ENCODE measurements at places on chromosomes 7 and 10. TPM values are rescaled to one million over a fixed set of nuclear protein-coding genes. Genes with fewer than 3 reads are reported as not detected.
A peak's percentile ranks its signal among the peaks of the same experiment; 100 is the strongest.

- DNase-seq: no peak
Measured at GRCh38 chr10:28788252-28788651, 110.9 kb downstream of the BAMBI start.

GIMAP8 gene
- total RNA-seq: 28.3 TPM

- DNase-seq: no peak
Measured at GRCh38 chr7:137606061-137606674, 240.6 kb downstream of the DGKI start.

GRCh38 chr7:159034988-159035387, 109.7 kb downstream of the VIPR2 start:
- DNase-seq: peak; percentile 48

- DNase-seq: no peak
Measured at GRCh38 chr7:28064437-28064836, 116.2 kb downstream of the JAZF1 start.

GRCh38 chr10:88989824-88990383, 694 bp upstream of the FAS start:
- peak; percentile 79 for DNase-seq

DNA sequence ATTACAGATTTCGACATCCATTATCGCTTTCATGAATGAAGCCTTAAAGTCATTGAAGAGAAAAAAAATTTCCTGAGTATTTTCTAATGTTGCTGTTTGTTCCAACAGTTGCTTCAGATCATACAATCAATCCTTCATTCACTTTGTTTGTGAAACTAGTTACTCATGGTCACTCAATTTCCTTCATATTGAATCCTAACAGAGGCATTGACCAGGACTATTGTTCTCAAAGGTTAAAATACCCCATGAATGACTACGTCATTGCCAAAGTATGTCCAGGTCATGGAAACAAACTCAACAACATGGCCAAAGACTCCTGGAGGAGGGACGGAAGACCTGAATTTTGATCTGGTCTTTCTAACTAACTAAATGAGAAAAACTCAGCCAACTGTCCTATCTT, 54.0 kb upstream of the ABCB5 start:
- DNase-seq: no peak

DNA sequence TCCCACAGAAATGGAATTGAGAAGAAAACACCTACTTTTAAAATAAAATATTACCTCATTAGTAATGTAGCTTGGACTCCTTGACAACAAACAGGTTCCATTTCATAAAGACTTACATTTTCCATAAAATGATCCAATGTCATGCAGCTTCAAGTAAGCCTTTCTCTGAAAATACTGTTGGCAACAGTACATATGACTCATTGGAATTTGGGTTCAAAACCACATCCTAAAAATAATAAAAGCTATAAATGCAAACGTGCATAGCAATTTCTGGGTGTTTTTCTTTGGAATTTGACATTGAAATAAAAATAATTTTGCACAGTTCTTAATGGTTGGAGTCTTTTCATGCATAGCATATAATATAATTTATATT, 47.9 kb downstream of the FHIP2A start:
- DNase-seq: no peak

DNA sequence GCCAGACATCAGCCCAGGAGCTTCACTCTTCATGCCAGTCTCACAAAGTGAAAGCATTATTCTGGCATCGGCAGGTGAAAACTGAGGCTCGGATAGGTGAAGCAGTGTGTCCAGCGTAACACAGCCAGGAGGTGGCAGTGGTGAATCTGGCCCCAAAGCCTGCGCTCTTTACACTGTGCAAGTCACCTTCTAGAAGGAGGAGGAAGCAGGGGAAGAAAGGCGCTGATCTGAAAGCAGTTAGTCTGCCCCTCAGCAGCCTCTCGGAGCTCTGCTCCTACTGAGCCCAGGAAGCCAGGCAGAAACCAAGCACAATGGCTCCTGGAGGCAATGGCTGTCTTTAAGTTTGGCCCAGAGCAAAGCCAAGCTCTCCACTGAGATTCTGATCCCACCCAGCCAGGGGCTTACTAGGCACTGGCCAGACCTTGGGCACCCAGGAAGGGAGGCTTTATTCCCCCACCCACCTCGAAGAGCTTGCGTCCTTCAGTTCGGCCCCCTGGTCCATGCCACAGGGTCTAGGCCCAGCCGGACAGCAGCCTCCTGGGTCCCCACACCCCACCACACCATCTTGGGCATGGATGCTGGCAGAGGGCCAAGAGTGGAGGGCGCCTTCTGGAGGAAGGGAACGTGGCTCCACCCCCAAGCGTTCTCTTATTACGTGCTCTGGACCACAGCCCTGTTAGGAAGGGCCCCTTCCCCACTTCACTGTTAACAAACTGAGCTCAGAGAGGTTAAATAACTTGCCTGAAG, 104.5 kb downstream of the GRID1 start:
- peak; percentile 58 for DNase-seq

DNA sequence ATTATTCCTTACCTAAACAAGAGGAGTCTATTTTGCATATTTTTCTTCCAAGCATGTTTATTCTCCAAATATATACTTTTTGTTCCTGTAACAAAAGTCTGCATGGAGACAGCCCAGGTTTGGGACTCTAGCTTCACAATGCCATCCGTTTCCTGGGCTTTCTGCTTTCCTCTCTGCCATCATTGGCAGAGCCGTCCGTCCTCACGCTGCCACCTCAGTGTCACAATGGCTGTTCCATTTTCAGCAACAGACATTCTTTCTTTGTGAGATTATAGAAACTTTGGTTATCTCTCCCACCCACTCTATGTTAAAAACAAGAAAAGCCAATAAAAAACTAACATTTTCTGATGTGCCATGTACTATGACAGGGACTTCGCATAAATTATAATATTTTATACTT, 825.2 kb downstream of the REEP3 start:
- DNase-seq: no peak

CTTNBP2 gene
- 3.0 TPM for total RNA-seq

DNA sequence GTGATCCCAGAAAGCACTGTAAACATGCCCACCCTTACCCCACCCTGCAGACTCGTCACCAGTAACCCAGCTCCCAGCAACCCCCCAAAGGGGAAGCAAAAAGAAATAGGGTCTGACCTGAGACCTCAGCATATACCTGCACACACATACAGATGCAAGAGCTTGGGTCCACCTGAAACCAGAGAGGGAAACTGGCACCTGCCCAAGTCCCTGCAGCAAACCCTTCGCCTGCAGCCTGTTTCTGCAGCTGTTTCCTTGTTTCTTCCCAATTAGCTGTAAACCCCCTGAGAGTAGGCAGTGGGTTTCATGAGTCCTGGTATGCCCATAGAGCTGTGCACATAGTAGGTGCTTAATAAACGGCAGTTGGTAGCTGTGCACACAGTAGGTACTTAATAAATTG, 140.5 kb downstream of the FGFR2 start:
- DNase-seq: no peak

- DNase-seq: peak; percentile 85
Measured at GRCh38 chr10:113520690-113521474, 32.0 kb upstream of the HABP2 start.

DNA sequence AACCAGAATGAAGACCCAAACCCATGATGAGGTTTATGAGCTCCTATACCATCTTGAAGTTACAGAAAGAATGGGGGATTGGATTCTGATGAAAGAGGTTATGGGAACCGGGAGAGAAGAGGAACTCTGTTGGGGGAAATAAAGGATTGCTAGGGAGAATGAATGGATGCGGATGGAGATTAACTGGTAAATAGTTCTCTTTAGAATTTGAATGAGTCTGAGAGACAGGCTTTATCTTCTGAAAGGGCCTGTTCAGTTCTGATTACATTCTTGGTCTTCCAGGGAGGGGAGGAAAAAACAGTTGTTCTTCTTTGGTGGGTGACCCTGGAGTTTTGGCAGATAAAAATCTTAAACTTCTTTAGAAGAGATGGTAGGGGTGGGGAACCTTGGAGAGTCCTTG, 13.9 kb downstream of the SUGCT start:
- no peak for DNase-seq

DNA sequence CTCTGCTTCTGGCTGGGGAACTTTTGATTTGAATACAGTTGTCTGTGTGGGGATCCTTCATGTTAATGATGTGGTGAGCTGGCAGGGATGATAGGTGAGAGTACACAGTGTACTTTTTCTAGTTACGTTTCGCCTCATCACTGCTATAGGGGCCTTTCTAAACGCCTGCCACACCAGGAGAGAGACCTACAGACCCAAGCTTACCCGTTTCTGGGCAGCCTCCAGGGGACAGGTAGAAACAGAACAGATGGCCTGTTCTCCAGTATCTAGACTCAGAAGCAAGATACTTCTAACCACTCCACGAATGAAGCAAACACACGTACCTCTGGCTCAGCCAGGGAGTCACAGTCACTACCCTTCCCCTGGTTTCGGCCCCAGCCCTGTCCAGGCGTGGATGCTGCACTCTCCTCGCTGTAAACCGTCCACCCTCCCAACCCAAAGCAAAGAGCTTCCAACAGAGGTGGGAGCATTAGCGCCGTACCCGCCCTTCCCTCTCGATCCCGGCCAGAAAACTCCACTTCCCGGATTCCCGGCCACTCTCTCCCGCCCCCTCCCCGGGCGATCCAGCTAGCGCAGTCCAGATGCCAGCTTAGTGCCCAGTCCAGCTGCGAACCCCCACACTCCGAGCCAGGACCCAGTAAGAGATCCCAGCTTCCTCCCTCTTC, 1.2 kb downstream of the CCDC6 start:
- DNase-seq: no peak

DNA sequence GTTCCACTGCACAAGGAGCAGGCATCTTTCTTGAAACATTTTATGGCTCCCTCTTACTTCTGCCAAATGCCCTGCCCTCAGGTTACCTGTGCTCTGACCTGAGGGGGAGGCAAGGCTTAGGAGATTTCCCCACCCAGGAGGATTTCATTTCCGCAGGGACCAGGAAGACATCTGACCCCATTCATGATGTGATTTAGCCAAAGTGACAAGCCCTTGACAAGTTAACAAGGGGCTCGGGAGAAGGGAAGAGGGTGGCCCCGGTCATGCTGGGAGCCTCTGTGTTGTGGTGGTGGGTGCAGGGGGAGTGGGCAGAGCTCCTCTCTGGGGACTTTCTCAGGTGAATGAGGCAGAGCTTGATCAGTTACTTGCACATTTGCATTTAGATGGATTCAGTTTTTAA, 18.9 kb downstream of the GIMAP5 start:
- DNase-seq: no peak

DNA sequence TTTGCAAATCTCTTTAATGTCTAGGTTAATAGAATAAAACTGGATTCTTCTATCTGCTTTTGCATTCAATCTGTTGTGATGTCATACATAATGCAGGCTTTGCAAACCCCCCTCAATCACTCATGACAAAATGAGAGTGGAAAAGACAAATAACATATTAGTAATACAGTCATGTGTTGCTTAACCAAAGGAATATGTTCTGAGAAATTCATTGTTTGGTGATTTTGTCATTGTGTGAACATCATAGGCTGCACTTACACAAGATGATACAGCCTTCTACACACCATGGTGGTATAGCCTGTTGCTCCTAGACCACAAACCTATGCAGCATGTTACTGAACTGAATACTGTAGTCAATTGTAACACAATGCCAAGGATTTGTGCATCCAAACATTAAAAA, 87.3 kb upstream of the SEC61G start:
- no peak for DNase-seq

DNA sequence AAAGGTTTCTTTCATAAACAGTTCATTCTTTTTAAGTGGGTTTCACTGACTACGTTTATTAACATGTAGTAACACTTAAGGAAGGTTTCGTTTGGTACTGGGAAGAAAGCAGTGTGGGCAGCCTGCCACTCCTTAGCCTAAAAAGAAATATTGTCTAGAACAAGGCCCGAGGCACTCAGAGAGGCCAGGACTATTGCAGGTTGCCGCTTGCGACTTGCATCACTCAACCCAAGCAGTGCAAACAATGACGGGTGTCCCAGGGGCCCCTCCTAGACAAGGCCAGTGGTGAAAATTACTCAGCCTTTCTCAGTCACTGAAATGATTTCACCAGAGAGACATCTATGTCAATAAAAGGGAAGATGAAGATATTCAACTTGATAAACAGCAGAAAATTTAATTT, 243.9 kb downstream of the SNX13 start:
- peak; percentile 69 for DNase-seq

- DNase-seq: no peak
Measured at GRCh38 chr7:106038916-106039315, 73.2 kb downstream of the SYPL1 start.

MRPL32 gene
- total RNA-seq: 24.3 TPM

GRCh38 chr7:134856691-134857090, 77.3 kb downstream of the CALD1 start:
- no peak for DNase-seq

DNA sequence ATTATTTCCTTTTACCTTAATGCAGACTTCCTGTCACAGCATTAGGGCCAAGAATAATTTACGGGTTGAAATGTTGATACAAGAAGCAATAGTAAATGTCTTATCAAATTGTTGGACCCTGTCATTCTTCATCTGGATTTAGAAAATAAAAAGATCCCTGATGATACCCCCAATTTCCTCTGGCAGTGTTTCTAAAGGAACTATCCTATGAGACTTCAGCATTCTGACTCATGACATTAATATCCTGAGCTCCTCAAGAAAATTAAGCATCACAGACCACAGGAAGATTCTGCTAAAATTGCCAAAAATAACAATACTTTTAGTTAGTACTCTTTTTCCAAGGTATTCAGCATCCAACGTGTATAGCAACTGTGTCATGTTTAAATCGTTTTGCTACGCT, 490.5 kb upstream of the ANKRD30A start:
- no peak for DNase-seq

OR2A1 gene
- not detected for total RNA-seq

GRCh38 chr7:148930335-148930734, 46.2 kb upstream of the EZH2 start:
- no peak for DNase-seq

DNA sequence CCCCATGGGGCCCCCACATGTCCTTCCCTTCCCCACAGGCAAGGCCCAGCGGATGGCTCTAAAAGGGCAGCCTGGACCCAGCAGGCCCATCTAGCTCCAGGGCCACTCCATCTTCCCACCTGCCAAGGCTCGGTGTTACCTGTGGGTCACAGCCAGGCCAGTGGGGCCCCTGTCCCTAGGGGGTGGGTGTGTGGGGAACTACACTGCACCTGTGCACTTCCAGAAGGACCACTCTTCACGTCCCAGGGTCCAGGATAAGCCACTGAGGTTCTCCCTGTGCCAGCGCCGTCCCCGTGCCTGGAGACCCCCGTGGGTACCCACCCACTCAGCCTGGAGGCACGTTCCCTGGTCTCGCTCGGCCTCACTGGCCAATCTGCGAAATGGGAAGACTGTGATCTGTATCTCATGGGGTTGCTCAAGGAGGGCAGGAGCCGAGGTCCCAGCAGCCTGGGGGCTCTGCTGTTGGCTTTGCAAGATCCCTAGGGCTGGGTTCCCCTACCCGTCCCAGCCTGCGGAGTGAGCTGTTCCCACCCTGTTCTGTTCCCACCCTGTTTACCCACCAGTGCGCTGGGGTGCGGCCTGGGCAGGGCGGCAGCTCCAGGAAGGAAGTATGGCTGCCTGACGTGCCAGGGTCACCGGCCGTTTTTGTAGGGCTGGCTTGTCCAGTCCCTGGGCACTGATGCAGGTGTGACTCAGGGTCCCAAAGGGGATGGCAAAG, 4.6 kb downstream of the PWWP2B start:
- no peak for DNase-seq

DNA sequence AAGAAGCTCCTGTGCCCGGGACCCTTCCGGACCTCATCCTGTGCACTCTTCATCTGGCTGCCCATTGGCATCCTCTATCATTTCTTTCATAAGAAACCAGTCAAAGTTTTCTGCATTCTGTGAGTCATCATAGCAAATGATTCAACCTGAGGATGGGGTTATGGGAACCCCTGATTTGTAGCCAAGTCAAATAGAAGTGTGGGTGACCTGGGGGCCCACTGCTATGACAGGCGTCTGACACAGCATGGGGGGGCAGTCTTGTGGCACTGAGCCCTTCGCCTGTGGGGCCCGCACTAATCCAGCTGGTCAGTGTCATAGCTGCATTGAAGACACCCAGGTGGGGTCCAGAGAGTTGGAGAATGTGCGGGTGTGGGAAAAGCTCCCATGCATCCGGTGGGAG, 230.4 kb downstream of the USP6NL start:
- no peak for DNase-seq
